ENCODE measurements at places on chromosomes 6 and 20.

DNA sequence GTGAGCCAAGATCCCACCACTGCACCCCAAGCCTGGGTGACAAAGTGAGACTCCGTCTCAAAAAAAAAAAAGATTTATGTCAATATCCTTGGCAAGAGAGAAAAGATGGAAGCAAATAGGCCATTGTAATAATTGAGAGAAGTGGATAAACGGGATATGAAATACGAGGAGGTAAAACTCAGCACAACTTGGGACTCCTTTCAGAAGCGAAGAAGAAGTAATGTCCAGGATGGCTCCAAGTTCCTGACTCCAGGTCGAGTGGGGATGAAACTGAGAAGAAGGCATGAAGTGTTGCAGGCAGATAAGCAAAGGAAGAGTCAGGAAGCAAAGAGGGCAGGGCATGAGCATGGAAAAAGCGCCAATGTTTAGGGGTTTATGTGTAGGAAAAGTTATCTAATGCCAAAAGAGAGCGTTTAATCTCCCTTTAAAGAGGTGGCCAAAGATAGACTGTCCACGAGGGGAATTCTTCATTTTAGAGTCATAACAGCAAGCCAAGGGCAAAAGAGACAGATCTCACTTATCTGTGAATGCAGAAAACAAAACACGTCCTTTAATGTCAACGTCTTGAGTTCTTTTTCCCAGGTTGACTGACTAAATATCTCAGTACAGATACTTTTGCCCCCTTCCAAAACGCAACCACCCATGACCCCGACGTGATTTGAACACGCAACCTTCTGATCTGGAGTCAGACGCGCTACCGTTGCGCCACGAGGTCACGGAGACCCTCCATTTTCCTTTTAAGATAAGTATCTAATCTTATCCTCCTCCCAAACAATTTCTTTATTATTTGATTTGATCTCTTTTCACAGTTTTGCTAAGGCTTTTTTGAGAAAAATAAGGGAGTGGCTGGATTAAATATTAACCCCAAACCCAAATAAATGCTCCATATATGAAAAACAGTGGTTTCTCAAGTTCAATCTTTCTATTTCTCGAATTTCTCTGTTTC, 46.3 kb upstream of the BTN3A2 start:
- no peak for DNase-seq

- DNase-seq: no peak
Observed at GRCh38 chr6:148928811-148929210, 182.0 kb downstream of the UST start.

- DNase-seq: no peak
Observed at GRCh38 chr6:120363429-120363828, 970.9 kb downstream of the TBC1D32 start.

DNA sequence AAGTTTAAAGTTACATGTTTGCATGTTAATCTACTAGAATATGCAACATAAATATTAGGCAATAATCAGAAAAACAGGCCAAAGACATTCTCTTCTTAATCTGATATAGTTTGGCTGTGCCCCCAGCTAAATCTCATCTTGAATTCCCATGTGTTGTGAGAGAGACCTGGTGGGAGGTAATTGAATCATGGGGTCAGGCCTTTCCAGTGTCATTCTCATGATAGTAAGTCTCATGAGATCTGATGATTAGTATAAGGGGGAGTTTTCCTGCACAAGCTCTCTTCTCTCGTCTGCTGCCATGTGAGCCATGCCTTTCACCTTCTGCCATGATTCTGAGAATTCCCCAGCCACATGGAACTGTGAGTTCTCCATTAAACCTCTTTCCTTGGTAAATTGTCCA, 1241.7 kb upstream of the ADGRB3 start:
- no peak for DNase-seq

- DNase-seq: no peak
Observed at GRCh38 chr6:110587328-110587727, 110.9 kb upstream of the SLC22A16 start.

DNA sequence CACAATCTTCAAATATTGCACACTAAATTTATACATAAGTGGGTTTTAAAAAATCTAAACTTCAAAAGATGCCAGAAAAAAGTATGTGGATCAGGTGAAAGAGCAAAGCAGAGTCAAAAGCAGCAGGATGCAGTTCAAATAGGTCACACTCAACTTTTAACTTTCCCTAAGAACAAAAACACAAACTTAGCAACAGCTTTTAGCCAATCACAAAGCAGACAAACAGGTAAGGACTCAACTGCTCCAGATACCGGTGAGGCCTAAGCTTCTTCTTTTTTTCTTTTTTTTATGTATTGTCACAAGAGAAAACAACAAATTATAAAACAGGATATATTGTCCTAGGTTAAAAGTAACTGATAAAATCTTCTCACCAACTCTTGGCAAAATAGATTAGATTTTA, 74.7 kb downstream of the SESN1 start:
- DNase-seq: no peak

DNA sequence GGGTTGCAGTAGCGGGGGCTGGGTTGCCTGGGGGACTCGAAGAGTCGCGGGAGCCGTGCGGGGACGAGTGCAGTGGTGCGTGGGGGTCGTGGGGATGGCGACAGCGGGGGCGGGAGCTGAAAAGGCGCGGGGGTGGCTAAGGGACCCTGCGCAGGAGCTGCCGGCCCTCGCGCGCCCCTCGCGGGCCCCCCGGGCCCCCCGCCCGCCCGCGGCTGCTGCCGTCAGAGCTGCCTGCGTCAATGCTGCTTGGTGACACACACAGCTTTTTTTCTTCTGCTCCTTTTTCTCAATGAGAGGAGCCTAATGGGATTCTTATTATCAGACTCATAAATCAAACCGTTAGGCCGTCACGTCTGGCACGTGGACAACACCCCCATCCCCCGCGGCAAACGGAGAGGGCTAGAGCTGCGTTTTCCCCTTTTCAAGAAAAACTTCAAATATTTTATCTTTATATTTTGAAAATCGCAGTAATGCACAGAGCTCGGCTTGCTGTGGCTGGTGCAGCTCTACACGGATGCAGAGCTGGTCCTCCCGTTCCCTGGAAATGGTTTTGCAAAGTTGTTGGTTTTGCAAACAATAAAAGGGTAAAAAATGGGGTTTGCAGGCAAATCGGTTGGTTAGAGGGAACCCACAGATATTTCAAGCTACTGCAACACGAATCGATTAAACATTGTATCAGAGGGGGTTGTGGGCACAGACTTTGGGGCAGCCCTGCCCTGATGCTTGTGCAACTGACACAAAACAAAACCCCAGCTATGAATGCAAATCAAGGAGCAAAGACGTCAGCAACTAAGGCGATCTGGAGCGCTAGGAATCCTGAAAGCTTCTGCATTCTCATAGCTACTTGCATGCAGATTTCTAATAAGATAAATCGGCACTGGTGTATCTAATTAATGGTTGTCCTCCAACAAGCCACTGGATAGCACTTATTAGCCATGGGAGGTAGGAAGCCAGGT, 161.4 kb downstream of the TBXT start:
- DNase-seq: no peak

DNA sequence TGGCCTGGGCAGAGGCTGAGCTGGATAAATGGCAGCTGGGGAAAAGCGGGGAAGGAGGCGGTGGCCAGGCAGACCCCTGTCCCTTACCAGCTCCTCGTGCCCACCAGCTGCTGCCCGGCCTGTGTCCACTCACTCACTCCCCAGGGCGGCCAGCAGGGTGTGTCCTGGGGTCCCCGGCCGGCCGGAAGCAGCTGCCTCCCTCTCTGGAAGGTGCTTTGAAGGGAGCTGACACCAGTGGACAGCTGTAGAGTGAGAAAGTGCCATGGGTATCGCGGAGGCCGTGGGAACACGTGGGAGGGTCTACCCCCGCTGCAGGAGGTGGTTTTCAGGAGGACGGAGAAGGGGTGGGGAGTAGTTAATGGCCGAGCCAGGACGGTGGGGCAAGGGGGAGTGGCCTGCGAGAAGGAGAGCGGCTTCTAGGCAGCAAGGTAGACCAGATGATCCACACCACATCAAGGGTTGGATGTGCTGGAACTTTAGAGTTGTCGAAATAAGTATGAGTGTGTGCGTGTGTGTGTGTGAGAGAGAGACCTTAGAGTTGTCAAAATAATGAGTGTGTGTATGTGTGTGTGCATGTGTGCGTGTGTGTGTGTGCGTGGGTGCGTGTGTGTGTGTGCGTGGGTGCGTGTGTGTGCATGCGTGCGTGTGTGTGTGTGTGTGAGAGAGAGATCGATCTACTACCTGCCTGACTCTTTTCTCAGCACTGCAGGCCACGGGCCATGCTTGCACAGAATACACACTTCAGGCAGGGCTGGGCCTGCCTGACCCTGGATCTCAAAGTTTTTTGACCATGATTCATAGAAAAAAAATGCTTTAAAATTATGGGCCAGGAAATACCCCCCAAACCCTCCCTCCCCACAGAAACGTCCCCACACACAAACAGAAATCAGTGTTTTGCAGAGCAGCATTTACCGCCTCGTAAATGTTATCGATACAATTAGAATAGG, 43.9 kb downstream of the CDH4 start:
- DNase-seq: no peak

DNA sequence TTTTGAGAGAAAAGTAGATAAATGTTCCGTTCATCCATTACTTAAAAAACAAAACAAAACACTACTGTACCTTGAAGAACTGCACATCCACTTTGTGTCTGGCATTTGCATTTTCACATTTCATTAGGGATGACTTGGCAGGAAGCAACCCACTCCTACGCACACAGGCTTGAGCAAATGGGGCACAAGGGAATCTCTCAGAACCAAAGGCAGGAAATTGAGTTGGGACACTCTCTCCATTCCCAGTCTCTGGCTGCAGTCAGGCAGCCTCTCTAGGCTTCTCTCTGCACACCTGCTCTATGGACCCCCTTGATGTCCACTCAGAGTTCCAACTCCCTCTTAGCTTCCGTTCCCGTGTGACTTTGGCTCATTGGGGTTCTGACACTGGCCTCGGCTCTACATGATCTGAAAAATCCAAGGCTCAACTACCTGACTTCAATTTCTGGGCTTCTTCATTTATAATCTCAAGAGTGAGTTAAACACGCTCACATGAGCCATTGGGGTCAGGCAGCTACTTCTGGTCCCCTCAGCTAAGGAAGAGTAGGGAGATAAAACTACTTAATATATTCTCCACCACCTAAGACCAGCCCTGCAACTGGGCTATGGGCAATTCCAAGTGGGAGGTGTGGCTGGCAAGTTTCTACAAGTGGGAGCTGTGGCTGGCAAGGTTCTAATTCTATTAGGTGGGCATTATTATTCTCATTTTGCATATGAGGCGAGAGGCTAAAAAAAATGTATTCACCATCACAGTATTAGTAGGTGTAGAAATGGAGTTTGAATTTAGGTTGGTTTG, 251.9 kb downstream of the SOD2 start:
- DNase-seq: no peak

DNA sequence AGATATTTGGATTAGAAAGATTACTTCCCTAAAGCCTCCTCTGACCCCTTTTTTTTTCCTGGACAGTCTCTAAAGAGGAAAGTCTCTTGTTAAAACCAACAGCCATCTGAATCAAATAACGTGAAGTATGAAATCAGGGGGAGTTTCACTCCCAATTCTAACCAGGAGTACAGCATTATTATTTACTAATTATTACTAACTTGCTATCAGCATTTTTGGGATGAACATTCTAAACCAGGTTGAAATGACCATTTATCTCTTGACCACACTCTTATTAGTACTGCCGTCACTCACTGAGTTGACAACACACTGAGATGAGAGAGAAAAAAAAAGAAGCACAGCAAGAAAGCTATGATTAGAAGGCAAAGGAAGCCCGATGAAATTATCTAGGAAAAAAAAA, 114.4 kb upstream of the BCLAF1 start:
- no peak for DNase-seq

DNA sequence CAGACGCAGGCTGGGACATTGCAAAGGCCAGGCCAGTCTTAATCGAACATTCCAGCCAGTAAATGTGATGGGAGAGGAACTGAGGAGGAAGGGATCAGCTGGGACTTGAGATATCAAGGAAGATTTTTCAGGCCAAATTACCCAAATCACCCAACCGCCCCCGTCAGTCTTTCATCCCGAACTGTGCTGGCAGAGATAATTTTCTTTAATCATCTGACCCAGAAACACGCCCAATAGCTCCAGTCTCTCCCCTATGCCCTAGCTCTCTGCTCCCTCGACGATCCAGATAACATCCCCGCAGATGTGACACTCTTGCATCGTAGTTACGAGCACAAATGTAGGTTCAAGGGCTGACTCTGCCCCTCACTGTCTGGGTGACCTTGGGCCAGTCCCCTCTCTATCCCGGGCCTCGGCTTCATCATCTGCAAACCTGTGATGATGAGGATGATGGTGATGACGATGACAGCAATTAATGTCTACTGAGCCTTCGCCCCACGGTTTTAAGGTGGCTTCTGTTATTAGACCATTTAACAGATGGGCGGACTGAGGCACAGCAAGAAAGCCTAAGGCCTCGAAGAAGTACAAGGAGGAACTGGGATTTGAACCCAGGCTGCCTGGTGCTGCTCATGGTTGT, 118.6 kb downstream of the PREX1 start:
- DNase-seq: no peak

DNA sequence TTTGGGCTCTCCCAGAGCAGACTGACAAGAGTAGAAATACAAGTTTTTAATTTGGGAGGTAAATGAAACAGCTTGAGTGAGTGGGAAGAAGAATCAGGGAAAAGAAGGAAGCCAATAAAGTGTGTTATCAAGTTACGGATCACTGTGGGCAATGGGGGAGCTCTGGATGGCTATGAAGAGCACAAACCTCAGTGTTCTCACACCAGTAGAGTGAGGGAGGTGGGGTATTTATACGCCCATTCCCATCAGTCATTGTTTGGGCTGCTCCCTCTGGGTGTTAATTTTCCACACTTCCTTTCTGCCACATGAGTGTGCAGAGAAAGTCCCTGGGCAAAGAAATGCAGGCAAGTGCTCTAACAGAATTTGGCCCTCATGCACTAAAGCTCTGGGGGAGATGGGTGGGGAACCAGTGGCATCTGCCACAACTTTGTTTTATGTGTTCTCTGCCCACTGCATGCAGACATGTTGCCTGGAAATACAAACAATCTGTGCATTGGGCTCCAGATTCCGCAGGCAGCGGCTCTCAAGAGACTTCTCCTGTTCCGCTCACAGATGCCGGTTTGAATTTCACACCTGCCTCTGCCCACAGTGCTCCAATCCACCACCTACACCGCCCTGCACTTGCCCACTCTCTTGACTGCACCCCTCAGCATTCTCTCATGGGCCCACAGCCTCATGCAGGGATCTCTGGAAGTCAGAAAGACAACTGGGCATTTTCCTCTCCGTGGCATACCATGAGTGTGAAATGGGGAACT, 211.1 kb upstream of the RNF24 start:
- no peak for DNase-seq

DNA sequence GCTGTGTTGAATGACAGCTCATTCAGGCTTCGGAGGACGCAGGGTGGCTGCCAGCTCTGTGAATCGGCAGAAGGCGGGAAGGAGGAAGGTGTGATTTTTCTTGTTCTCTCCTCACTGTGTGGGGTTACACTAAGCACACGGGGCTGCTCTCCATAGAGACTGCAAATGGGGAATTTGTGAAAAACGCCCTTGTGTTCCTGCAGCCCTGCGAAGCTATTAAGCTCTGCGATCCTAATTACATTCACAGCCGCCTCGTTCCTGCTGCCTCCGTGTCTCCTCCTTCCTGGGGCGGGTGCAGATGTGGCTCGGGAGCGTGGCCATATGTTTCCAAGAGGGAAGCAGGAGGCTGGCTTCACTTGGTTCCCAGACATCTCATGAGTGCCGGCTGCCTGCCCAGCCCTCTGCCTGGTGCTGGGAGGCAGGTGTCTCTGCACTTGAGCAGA, 124.0 kb downstream of the TOX2 start:
- DNase-seq: no peak

- DNase-seq: no peak
Observed at GRCh38 chr6:30769088-30769852, 24.9 kb upstream of the IER3 start.

- DNase-seq: no peak
Observed at GRCh38 chr6:53309059-53309900, 39.5 kb downstream of the ELOVL5 start.

GRCh38 chr6:89144354-89144906, 1.4 kb upstream of the PM20D2 start:
- no peak for DNase-seq
